ENCODE measurements at places on chromosomes 13 and 19.
A peak's percentile ranks its signal among the peaks of the same experiment; 100 is the strongest.

GRCh38 chr13:78325585-78325984 lies 277.8 kb downstream of the POU4F1 start:
- DNase-seq: no peak

DNA sequence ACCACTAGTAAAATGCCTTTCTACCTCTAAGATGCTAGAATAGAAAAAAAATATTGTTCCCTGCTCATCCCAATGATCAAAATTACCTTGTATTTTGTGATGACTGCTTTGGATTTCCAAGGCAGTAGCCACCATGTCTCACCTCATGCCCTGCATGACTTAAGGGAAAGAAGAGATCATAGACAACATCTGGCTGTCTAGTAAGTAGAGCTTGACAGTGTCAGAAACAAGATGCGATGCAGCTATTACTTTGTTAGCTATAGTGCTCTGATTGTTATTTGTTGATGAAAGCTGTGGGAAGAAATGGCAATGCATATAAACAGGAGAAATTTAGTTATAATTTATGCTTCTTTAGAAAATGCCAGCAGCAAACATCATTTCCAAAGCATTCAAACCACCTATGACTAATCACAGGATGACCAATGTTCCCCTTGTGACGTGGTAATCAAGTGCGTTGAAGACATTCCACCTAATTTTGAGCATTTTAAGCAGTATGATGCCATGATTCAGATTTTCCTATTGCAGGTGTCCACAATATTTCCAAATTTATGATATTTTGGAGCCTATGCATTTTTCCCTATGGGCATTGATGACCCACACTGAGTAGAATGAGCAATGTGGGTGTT lies 308.3 kb downstream of the KCNRG start:
- no peak for DNase-seq

GRCh38 chr19:37078717-37079032 lies 442 bp downstream of the ZNF420 start:
- no peak for DNase-seq

DNA sequence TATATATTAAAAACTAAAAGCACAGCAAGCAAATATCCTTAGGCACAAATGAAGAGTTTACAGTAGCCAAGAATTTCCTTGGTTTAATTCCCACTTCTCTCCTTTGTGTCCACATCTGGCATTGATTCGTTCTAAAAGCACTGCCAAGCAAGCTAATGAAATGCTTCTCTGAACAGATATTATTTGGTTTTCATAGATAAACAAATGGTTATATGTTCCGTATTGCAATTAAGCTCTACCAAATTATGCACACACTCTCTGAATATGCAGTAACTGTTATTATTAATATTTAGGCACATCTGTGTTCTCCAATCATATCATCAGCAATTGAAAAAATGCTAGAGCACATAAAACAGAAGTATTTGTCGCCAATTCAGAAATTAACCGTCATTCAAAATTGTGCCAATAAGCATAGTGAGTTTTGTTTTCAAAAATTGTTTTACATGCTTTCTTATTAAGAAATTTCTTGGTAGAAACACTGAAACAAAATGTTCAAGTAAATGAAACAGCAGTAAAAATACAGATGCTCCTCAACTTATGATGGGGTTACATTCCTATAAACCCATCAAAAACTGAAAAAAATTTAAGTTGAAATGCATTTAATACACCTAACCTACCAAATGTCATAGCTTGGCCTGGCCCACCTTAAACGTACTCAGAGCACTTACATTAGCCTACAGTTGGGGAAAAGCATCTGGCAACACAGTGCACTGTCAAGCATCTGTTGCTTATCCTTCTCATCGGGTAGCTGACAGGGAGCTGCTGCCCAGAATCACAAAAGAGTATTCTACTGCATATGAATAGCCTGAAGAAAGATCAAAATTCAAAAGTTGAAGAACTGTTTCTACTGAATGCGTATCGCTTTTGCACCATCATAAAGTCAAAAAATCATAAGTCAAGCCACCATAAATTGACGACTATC lies 2134.7 kb downstream of the PCDH9 start:
- DNase-seq: no peak

- DNase-seq: no peak
These were observed 27.0 kb upstream of the MIER2 start for GRCh38 chr19:371501-372168.

DNA sequence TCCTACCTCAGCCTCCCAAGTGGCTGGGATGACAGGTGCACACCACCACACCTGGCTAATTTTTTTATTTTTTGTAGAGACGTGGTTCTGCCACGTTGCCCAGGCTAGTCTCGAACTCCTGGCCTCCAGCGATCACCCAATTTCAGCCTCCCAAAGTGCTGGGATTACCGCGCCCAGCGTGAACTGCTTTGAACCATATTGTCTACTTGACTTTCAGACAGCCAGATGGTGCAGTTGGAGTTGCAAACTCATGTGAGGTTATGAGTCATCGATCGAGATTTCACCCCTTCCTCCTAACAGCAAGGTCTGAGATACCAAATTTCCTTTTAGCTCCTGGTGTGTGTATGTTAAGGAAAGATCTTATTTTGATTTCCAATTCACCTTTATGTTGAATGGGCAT lies 2.7 kb downstream of the SLC27A1 start:
- no peak for DNase-seq

DNA sequence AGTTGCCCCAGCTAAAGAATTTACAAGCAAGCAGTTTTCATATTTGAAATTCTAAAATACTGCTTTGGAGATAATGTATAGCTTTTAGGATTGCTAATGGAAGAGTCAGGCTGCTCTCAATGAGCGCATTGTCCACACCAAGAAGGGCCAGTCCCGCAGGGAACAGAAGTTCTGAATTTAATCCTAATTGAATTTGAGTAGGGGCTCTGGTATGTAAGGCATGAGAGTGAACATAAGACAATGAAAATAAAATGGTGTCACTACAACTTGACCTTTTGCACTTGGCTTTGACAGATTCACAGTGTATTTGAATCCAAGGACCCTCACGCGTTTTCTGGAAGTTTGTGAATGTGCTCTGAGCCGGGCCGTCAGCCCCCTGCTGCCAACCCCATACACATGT lies 32.6 kb downstream of the RAB20 start:
- no peak for DNase-seq

DNA sequence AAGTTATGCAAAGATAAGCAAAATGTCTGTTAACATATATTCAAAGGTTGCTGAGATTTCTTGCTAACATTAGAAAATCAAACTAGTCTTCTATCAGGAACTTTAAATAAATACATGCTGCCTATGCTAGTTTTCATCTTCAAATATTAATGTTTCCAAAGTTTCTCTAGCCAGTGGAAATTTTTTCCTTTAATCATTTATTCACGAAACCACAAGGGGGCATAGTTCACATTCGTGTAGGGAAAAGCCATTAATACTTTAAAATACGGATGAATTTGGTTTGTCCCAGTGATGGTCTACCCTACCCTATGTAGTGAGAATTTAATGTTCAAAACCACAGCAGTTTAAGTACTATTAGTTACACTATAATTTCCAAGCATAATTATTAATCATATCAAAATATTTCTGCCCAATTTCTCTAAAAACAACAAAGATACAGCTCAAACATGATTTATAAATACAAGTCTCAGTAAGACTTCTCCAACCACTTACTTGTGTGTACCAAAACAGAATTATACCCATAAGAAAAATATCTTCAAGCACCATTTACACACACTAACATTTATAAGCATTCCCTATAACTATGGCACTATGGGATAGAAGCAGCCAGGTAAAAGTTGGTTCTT lies 16.2 kb downstream of the NUFIP1 start:
- DNase-seq: no peak

GRCh38 chr19:41328842-41329225 lies 18.9 kb downstream of the CCDC97 start:
- no peak for DNase-seq

DNA sequence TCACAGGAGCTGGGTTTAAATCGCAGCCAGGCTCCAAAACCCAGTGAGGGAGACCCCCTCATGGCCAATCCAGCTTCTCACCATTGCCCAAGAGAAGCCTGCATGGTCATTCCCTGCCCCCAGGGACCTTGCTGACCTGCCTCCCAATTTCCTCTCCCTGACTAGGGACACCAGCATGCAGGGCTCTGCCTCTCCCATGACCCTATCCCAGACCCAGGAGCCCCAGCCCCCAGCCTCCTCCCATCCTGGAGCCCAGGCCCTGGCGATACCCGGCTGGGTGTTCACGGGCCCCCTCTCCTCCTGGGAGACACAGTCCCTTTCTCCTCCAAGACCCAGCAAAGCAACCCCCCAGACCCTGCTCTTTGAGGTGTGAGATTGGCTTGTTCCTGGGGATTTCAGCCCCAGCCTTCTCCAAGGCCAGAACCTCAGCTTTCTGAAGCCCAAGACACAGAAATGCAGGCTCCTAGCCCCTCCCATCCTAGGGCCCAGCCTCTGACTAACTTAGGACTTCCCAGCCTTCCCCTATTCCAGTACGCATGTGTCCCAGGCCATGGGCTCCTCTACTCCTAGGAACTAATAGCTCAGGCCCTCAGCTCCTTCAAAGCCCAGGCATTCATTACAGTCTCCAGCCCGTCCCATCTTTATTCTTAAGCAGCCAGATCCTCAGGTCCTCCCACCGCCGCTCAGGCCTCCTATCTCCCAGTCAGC lies 1.1 kb downstream of the GYS1 start:
- DNase-seq: no peak

- DNase-seq: peak; percentile 26
These were observed 9.4 kb downstream of the C19orf81 start for GRCh38 chr19:50658441-50659317.

DNA sequence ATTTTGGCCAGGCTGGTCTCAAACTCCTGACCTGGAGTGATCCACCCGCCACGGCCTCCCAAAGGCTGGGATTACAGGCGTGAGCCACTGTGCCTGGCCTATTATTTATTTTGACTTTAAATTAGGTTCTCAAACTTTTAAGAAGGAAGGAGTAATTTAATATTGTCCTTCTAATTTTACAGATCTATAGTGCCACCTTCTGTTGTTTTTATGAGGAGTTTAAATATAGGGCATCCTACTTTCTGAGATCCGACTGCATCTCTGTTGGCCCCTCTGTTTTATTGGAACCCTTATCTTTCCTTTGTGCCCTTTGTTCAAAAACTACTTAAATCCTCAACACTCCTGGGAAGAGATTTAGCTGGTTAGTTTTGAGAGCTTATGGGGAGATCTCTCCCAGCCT lies 25.4 kb upstream of the ZMYM5 start:
- no peak for DNase-seq

DNA sequence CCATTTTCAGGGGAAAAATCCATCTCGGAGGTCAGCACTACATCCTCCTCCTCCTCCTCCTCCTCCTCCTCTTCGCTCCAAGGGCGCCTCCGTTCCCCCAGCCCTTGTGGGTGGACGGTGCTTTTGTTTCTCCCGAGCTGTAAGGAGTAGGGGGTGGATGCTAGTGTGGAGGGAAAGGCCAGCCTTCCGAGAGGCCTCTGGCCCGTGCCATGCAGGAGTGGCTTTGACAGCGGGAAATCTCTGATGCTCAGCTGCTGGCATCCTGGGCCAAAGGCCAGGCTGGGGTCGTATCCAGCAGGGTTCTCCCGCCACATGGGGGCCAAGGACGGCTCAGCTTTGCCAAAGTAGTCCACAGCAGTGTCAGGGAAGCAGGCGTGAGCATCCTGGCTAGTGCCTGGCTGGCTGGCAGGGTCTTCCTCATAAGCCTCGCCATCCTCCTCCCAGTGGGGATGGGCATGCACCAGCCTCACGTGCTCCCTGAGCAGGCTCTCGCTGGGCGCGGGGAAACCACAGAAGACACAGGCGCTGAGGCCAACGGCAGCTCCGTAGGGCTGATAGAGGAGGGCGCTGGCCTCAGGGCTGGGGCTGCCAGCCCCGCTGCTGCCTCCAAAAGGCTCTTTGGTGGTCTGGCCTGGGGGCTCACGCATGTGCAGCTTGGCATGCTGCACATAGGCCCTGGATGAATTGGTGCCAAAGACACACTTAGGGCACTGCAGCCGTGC lies 10.5 kb downstream of the WIZ start:
- no peak for DNase-seq

DNA sequence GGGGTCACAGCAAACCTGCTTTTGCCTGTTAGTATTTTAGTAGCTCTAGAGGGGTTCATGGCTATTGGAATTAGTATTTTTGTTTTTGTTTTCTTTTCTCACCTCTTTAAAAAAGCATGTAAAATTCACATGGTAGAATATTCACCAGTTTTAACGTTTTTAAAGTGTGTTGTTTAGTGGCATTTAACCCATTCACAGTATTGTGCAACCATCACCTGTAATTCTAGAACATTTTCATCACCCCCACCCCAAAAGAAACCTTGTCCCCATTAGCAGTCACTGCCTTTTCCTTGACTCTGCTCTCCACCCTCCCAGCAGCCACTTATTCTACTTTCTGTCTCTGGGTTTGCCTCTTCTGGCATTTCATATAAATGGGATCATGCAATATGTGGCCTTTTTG lies 39.8 kb downstream of the GATAD2A start:
- DNase-seq: no peak

DNA sequence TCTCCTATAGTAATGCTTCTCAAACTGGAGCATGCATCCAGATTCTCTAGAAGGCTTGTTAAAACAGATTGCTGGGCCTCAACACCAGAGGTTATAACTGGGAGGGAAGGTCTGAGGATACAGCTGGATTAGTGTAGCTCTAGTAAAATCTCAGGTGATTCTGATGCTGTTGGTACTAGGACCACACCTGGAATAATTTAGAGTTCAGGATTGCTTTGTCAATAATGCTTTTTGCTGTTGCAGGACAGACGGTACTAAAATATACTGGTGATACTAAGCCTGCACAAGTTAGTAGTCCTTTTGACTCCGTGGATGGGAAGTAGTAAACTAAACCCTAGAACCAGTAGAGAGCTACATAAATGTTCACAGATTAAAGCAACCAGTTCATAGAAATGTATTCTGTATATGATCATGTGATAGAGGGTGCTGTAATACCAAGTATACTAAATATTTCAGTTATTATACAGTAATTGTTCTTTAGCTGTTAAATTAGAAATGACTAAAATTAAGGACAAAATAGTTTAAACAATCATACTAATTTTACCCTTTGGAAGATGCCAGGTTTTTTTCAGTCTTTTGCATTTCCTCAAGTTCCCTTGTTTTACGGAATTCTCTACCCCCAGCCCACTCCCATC lies 258.2 kb upstream of the STARD13 start:
- no peak for DNase-seq

GRCh38 chr13:50357586-50358118 lies 342.4 kb downstream of the KCNRG start:
- no peak for DNase-seq

DNA sequence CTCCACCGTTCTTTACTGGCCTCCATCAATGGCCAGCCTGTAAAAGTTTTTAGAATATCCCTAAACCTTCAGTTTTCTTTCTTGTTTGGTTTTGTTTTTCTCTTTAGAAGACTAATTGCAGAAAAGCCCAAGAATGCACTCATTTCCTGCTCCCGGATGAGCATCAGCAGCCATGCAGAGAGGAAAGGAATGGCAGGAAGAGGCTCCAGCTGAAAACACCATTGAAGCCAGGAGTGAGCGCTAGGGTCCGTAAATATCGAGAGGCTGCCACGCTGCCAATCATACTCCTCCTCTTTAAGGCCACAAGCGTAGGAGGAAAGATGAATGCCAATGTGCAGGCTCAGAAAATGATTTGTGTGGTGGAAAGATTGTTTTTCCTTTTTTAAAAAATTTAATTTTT lies 57.4 kb upstream of the UBE2L5 start:
- no peak for DNase-seq
